ENCODE measurements at places on chromosomes 6 and 20. TPM values are rescaled to one million over a fixed set of nuclear protein-coding genes. Genes with fewer than 3 reads are reported as not detected.

Gene NHLRC1
- total RNA-seq = 1.9 TPM

Gene DEFB128
- not detected for total RNA-seq

Gene REM1
- 0.23 TPM for total RNA-seq

Gene CPXM1
- not detected for total RNA-seq

Gene AGPAT1
- total RNA-seq = 41.6 TPM

Gene PNPLA1
- not detected for total RNA-seq

Gene ADGB
- not detected for total RNA-seq

Gene HLA-DQA1
- not detected for total RNA-seq

Gene LRP11
- 37.9 TPM for total RNA-seq

Gene KCNK15
- total RNA-seq = 0.74 TPM

Gene PHACTR1
- not detected for total RNA-seq

Gene SCRT2
- not detected for total RNA-seq

Gene FBXO5
- total RNA-seq = 19.4 TPM

Gene PCK1
- total RNA-seq = 0.09 TPM

Gene SLC35F1
- not detected for total RNA-seq

Gene NMBR
- total RNA-seq = not detected

Gene WFDC10B
- total RNA-seq = not detected

Gene BTN2A1
- total RNA-seq = 21.8 TPM

Gene LY6G6C
- total RNA-seq = not detected

Gene SERPINB6
- total RNA-seq = 147 TPM

Gene HLA-DMA
- total RNA-seq = 3.6 TPM

Gene SLC22A16
- total RNA-seq = not detected
